ENCODE measurements at places on chromosomes 2 and 18. TPM values are rescaled to one million over a fixed set of nuclear protein-coding genes. Genes with fewer than 3 reads are reported as not detected.

Gene STK17B
- total RNA-seq: 59.2 TPM

Gene GCG
- total RNA-seq: not detected

GRCh38 chr2:188278388-188279092, 13.1 kb upstream of the GULP1 start:
- H3K27ac ChIP-seq: no peak overlapping the region
- no peaks in the 10 kb centered on the region for H3K36me3 ChIP-seq
- DNase-seq: no peak

- DNase-seq: no peak
- H3K27ac ChIP-seq: no peak overlapping the region
- H3K27me3 ChIP-seq: no peaks in the 10 kb centered on the region
- no peaks in the 10 kb centered on the region for H3K4me1 ChIP-seq
These were observed 415.8 kb downstream of the HRH4 start for GRCh38 chr18:24876266-24876665.

DNA sequence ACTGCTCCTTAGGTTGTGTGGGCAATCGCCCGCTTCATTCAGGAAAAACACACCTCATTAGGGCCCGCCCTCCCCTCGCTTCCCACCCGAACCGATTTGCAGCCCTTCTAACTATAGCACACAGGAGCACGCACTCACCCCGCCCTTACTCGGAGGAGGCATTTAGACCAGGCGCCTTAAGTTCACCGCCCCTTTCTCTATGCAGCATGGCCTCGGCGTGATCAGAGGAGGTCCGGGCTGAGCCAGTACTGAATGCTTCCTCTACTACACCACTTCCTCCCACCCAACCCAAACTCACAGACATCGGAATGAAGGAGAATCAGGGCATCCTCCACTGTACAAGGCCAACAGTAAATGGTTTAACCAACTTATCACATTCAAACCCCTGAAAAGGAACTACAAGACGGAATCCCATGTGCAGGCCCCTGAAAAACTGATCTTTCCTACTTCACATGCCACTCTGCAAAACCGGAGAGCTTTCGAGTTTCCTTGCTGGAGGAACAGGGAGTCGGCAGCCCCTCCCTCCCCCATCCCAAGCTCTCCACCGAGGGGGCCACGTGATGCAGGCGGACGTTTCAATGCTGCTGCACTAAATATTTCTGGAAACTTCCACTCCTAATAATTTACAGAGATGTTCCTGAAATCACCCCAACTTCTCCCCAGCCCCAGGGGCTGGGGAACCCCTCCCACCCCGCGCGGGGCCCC, 1.4 kb downstream of the XPO1 start:
- peak overlapping the region; percentile 98 for H3K27ac ChIP-seq
- peak overlapping the region; percentile 79 for H3K4me3 ChIP-seq
- H3K4me1 ChIP-seq: peaks cover 19% of the 10 kb centered on the region
- H3K27me3 ChIP-seq: no peaks in the 10 kb centered on the region
- no peaks in the 10 kb centered on the region for H3K36me3 ChIP-seq
